T-helper 9 cell (primary cell): ENCODE measurements at places on chromosomes 3 and 15.

- DNase-seq = no peak
Measured at GRCh38 chr3:93906245-93906644, 67.5 kb downstream of the PROS1 start.

DNA sequence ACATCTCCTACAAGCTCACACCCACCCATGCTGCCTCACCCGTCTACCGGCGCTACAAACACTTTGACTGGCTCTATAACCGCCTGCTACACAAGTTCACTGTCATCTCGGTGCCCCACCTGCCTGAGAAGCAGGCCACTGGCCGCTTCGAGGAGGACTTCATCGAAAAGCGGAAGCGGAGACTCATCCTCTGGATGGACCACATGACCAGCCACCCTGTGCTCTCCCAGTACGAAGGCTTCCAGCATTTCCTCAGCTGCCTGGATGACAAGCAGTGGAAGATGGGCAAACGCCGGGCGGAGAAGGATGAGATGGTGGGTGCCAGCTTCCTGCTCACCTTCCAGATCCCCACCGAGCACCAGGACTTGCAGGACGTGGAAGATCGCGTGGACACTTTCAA is 2.1 kb downstream of the SNX33 start:
- no peak for DNase-seq

DNA sequence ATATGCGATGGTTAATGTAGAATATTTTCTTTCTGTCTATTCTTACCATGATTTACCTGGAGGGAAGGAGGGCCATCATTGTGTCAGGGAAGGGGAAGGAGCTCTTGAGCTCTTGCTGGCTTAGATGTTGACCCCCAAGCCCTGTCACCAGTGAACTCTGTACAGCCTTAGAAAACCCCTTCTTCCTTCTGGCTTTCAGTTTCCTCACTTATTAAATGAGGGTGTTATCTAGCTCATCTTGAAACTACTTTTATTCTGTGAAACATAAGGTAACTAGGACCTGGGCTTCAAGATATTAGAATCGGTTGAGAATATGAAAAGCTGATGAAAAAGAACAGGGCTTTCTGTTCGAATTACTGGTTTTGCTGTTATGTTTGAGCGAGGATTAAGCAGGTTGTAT is 25.1 kb upstream of the UTS2B start:
- no peak for DNase-seq

- no peak for DNase-seq
Measured at GRCh38 chr15:88477126-88477525, 9.6 kb downstream of the MRPS11 start.

DNA sequence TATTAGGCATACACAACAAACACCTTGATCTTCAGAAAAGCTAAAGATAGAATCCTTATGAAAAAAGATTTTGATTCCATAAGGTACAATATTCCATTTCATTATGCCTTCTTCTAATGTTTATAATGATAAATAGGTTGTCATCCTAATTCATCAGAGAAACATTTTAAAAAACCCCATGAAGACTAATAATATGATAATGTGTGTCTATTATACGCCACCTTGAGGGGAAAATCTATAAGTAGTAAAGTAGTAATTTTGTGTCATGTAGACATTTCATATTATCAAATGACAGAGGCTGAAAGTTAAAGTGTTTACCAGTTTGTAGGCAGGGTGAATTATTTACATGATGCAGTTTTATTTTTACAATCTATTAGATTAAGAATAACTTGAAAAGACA is 524.3 kb downstream of the GBE1 start:
- DNase-seq = no peak

DNA sequence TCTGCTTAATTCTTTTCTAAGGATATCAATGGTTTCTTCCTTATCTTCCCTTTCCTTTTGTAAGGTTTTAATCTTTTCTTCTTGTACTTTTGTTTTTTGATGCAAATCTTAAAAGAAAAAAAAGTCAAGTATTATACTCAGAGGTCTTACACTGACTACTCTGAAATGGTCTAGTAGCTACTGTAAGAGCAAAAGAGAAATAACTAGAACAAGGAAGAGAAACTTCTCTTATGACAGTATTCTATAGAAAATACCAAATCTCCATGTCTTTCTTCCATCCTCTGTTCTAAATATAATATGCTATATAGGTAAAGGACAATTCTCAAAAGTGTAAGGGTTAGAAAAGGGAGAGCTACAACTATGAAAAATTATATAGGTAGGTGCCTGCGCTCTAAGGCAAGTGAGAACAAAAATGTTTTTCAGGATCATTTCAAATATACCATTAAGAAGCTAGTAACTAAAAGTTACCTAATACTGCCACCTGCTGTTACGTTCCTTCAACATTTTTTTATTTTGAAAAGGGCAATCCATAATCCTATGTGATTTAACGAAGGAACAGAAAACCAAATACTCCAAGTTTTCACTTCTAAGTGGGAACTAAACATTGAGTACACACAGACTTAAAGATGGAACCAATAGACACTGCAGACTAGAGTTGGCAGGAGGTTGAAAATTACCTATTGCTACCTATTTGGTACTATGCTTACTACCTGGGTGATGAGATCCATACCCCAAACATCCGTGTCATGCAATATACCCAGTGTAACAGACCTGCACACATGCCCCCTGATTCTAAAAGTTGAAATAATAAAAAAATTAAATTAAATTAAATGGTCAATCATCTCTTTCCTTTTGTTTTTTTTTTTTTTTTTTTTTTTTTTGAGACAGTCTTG is 36.7 kb downstream of the CIP2A start:
- no peak for DNase-seq

DNA sequence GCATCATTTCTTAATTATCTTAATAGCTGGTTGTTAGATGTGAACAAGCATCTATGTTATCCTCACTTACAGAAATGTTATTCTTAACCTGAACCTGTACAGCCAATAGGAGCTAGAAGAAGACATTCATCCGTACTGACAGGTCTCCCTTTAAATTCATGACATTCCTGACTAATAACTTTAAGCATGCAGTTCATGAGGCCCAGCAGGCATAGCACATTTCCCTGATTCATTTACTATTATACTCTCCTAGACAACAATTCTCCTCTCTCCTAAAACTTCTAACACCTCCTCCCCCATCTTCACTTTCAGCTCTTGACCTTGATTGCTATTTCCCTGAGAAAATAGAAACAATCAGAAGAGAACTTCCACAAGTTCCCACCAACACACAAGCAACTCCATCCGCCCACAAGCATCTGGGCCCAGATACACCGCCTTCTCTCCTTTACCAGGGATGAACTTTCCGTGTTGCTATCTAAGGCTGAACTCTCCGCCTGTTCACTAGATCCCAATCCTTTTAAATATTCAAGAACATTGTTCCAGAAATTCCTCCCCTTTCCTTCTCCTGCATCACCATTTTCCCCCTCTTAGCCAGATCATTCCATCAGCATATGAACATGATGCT is 62.9 kb upstream of the SPRED1 start:
- DNase-seq = no peak

DNA sequence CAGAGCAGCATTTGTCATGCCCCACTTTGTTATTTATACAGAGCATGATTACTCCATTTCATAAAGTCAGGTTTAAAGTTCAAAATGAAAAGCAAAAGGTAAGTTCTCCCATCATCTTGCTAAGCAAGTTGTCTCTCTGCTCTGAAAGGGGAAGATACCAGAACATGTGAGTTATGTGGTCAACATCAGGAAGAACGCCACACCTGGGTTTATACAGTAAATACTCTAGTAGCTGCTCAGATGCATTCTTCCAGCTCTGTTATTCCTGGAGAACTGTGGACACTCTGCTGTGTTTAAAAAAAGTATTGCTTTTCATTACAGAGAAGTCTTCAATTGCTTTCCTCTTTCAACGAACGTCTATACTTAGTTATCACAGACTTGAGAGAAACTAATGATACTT is 145.7 kb downstream of the PLCL2 start:
- DNase-seq = no peak

- DNase-seq = no peak
Measured at GRCh38 chr3:194269610-194270145, 81.5 kb downstream of the CPN2 start.

- DNase-seq = no peak
Measured at GRCh38 chr3:24242012-24242698, 252.5 kb downstream of the THRB start.

DNA sequence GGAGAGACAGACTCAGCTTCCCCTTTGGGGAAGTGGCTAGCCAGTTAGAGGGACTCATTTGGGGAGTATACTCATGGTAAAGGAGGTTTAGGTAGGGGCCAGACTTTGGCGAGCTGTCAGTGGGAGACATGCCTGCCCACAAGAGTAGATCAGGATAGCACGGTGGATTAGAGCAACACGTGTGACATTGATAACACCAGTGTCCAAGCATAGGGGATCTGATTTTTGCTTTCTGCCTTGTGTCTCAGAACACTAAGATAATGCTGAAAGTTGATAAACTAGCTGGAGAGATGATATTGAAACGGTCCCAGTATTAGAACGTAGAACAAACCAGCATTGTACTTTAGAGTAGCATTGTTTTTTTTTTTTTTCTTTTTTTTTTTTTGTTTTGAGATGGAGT is 25.9 kb downstream of the MAP6D1 start:
- DNase-seq = no peak

- no peak for DNase-seq
Measured at GRCh38 chr3:159170436-159171003, 368.7 kb downstream of the MFSD1 start.

DNA sequence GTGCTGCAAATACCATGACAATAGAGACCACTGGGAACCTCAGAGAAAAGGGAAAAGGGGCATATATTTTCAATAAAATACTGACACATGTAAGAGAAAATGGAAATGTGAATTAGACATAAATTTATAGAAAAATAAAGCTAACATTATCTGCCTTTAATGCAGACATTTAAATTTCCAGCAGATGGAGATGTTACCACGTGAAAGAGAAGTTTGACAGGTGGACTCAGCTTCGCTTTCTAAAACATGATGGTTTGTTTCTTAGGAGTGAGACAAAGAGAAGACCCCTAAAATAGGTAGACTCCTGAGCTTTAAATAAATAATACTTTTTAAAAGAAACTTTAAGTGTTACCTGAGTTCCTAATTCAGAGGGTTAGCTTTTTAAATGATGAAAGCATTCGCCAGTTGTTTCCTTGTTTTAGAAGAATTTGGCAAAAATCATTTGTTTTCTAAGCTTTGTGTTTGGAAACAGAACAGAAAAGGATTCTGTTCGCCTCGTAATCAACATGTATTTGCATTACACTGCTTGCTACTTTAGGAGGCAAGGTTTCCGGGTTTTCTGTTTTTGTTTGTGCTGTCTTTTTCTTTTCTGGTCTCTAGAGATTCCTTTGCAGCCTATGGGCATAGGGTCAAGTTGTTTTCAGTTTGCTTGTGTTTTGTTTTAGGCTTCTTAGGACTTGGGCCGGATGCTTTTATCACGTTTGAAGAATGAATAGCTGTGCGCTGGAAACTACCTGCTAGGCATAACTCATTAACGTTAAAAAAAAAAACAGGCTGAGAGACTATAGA is 271.4 kb downstream of the THSD4 start:
- DNase-seq = no peak

DNA sequence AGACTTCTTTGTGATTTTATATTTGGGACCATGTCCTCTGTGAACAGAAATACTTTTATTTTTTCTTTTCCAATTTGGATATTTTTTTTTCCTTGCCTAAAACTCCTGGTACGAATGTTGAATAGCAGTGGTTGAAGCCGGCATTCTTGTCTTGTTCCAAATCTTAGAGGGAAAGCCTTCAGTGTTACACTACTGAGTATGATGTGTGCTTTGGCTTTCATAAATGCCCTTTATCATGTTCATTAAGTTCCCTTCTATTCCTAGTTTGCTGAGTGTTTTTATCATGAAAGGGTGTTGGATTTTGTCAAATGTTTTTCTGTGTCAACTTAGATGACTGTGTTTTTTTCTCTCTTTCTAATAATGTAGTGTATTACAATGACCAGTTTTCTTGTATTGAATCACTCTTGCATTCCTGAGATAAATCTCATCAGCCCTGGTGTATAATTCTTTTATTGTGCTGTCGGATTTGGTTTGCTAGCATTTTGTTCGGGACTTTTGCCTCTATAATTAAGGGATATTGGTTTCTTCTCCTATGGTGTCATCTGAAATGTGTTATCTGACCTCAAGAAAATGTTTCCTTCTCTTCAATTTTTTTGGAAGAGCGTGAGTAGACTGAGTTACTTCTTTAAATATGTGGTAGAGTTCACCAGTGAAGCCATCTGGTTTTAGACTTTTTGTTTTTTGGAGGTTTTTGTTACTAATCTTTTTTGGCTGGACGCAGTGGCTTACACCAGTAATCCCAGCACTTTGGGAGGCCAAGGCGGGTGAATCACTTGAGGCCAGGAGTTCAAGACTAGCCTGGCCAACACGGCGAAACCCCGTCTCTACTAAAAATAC is 33.3 kb downstream of the MAP1A start:
- DNase-seq = no peak

- no peak for DNase-seq
Measured at GRCh38 chr3:132854856-132855535, 132.8 kb upstream of the NPHP3 start.

GRCh38 chr3:3110299-3110630 is at the start of gene IL5RA:
Gene IL5RA (minus strand): TSS chr3:3110374. CDS start chr3:3104984, 5,390 bp downstream.
- DNase-seq = no peak

DNA sequence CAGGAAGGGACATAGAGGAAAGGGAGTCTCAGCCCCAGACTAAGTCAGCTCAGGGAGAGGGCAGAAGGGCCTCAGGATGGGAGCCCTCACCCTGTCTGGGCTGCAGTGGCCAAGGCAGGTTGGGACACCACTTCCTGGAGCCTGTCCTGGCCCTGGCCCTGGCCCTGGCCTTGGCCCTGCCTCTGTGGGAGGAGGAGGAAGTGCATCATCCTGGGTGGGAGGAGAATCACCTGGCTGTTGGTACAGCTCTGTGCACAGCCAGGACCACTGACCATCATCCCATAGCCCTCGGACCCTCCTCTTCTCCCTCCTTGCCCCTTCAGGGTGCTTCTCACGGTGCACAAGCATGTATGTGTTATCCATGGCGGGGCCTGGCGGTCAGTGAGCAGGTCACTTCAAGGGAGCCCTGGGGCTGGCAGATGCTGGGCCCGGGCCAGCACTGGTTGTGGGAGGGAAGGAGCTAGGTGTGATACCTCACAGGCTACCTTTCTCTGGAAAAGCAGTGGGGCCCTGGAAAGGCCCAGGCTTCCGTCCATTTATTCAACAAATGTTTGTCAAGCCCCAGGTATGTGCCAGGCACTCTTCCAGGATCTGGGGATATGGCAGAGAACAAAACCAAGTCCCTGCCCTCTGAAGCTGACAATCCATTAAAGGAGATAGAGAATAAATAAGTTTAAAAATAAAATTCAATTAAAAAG is 8.2 kb upstream of the APEH start:
- no peak for DNase-seq

DNA sequence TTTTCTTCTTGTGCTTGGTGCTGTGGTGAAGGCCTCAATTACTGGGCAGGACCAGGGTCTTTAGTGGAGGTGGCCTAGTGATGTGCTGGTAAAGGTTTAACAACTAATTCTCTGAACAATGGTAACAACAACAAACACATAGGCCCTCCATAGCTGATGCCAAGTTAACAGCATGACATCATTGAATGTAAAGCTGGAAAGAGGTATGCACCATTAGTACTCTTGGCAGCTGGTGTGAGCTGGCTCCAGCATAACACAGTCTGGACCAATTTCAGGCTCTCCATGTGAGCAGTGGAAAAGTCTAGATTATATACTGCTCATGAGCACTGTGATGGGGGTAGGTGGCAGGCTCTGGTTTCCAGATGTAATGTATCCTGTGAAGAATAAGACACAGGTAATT is 61.8 kb downstream of the SLC7A14 start:
- no peak for DNase-seq
